ENCODE measurements at places on chromosomes 2 and 18.

GRCh38 chr18:26931659-26932058 is 66.2 kb upstream of the AQP4 start:
- no peak for DNase-seq

- DNase-seq, result no peak
Measured at GRCh38 chr2:12163866-12164265, 417.4 kb downstream of the LPIN1 start.

GRCh38 chr2:27461118-27461517 is 18.9 kb downstream of the KRTCAP3 start:
- DNase-seq, result no peak

DNA sequence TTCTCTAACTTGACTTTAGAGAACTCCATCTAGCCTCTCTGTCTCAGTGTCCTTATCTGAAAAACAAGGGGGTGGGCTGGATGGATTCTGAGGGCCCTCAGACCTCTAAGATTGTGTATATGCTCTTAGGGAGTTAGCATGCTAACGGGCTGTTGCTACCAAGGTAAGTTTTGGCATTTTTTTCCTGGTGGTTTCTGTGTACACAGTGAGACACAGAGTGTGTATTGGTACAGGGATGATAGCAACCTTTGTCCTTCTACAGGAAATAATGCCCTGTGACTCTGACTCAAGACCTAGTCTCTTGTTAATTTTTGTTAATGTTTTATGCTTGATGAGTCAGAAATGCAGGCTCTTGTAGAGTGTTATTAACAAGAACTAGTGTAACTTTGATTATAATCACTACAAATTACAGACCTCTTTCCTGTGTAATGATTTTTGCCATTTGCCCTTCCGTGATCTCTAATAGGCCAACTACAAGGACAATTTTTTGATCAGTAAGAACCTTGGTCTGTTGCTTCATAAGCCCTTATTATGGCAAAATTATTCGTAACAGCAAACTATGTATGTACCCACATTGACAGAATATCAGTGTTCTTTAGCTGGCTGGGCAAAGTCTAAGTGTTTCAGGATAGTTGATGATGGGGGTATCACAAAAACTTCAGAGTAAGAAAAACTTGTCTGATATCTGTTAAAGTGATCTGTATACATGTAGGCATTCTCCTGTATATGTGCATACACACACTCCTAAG is 89.7 kb downstream of the SPTBN1 start:
- DNase-seq, result no peak

GRCh38 chr2:164903204-164903603 is 52.1 kb downstream of the SLC38A11 start:
- DNase-seq, result peak; percentile 30

GRCh38 chr2:235005603-235006259 is 53.9 kb downstream of the SH3BP4 start:
- no peak for DNase-seq

- no peak for DNase-seq
Measured at GRCh38 chr2:12270876-12271588, 445.7 kb upstream of the TRIB2 start.

DNA sequence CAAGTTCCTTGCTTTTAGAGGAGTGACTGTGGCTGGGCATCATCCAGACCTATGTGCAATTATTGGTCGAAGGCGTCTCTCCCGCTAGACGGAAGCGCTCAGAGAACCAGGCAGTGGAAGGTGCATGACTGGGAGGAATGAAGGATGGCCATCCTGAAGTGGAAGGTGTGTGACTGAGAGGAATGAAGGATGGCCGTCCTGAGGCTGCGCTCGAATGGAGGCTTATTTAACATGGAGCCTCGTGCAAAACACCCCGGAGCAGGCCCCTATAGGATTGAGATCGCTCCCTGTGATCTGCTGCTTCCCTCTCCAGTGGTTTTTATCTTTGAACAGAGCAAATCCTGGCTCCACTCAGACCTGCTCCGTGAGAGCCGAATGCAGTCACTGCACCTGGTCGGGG is 140.2 kb upstream of the ID2 start:
- no peak for DNase-seq

- DNase-seq, result no peak
Measured at GRCh38 chr18:78528411-78529258, 451.0 kb upstream of the SALL3 start.

GRCh38 chr2:175576270-175576669 is 394.8 kb upstream of the ATP5MC3 start:
- no peak for DNase-seq

- peak; percentile 72 for DNase-seq
Measured at GRCh38 chr2:37232131-37232933, 874 bp downstream of the NDUFAF7 start.

DNA sequence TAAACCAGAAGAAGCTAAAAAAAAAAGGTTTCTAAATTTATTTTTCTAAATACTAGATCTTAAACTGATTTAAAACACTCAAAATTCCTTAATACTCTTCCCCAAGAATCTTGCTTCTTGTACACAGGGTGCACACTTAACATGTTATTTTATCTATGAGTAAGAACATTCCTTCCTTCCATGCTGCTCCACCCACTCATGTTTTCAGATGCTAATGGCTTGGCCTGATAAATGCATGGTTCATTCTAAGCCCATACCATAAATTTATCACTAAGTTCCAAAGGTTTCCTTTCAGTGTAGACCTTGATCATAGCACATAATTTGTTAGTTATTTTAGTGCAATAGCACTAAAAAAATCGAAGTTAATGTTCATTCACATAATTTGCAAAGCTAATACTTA is 8.1 kb downstream of the FBXO48 start:
- peak; percentile 22 for DNase-seq

GRCh38 chr2:192669505-192670091 is 474.9 kb upstream of the TMEFF2 start:
- DNase-seq, result no peak

- DNase-seq, result no peak
Measured at GRCh38 chr18:55356815-55357214, 231.2 kb downstream of the TCF4 start.

DNA sequence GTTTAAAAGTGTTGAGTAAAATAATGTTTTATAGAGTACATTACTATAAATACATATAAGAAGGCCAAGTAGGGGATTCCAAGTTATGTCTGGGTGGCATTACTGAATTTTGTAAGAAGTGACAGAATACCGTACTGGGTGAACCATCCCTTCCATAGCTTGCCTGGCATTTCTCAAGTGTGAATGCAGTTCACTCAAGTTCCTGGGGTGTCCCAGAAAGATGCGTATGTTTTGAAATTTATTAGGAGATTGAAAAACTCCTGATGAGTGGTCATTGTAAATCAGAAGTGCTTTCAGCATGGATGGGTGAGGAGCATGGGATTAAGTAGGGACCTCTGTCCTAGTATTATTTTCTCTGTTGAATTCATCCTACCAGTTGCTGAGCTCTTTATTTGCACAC is 103.2 kb downstream of the VAPA start:
- no peak for DNase-seq

GRCh38 chr18:35182151-35182550 is 58.7 kb upstream of the ZNF397 start:
- DNase-seq, result peak; percentile 53

DNA sequence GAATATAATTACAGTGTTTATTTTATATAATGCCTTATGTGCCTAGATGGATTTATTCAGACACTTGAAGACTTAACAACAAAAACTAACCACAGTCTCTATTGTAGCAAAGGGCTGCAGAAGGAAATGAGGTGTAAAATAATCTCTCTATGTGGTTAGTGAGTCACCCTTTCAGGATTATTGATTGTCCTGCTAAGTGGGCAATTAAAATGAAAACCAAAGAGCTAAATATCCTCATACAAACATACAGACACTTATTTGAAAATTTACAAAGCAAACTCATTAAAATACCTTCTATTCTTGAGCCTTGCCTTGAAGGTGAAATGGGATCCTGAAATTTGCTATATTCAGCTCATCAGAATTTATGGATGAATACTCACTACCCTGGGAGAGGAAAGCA is 27.7 kb upstream of the DCC start:
- no peak for DNase-seq

DNA sequence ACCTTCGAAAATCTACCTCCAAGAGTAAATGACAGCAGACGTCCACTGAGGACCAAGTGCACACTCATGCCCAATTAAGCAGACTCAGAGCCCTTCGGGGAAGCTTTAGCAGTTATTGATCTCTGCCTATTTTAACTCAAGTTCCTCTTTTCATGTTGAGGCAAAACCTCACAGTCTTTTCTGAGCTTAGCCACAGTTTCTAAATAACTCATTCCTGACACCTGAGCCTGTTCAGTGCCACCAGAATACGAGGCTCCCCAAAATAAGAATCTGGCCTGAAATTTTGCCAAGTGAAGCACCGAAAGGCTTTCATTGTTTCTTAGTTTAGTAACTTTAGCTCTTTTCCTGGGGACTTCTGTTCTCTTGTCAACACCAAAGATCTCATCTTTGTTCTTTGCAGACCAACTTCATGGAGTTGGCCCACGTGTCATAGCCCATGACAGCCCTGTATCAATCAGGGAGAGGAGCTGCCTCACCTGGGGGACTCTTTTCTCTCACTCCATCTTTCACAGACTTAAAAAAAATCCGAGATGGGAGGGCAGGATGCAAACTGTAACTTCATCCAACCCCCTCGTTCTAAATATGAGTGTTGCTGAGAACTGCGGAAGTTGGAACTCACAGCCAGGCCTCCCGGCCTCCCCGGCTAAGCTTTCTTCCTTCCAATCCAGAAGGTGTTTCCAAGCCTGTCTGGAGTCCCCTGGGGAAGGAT is 22.2 kb downstream of the INPP5D start:
- no peak for DNase-seq

DNA sequence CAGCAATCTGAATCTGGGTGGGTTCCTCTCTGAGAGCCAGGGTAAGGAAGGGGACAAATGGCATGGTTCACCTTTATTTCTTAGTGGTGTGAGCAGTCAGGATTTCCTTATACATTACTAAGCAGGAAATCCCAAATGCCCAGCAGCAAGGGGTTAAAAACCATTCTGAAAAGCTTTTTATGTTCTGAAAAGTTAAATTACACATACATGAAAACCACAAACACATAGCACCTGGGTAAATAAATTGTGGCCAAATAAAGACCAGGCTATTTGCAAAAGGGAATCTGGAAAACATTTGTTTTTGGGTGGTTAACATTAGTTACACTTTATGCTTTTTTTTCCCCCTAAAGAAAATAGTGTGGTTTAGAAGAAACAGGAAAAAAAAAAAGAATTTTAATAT is 156.1 kb downstream of the AGPS start:
- DNase-seq, result no peak

DNA sequence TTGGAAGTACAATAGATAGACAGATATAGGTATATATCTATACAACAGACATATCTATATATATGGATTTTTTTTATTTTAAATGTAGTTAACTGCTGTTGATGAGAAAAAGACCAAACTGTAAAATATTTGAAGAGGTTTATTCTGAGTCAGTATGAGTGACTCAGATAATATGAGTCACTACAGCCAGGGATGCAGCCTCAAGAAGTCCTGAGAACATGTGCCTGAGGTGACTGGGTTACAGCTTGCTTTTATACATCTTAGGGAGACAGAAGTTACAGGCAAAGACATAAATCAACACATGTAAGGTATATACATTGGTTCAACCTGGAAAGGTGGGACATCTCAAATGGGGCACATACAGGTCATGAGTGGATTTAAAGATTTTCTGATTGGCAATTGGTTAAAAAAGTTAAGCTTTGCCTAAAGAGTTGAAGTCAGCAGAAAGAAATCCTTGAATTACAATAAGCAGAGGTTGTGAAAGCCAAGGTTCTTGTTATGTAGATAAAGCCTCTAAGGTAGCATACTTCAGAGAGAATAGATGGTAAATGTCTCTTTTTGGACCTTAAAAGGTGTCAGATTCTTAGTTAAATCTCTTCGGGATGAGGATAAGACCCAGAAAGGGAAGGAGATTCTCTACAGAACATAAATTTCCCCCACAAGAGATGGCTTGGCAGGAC is 149.9 kb downstream of the RBM43 start:
- peak; percentile 64 for DNase-seq

DNA sequence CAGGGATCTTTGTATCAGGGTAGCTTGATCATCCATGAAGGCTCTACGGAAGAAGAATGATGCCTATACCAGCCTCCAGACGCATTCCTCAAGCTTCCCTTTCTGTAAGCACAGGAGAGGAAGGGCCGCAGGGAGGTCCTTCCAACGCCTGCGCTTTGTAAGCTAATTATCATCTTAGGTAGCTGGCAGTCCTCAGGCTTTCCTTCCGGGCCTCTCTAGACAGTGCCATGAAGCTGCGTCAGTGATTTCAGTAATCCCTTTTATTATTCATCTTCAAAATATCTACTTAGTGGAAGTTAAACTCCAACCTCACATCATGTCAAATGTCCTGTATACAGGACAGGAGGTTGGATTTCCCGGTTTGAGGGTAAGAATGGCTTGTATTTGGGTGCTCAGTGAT is 92.3 kb downstream of the ETAA1 start:
- no peak for DNase-seq

DNA sequence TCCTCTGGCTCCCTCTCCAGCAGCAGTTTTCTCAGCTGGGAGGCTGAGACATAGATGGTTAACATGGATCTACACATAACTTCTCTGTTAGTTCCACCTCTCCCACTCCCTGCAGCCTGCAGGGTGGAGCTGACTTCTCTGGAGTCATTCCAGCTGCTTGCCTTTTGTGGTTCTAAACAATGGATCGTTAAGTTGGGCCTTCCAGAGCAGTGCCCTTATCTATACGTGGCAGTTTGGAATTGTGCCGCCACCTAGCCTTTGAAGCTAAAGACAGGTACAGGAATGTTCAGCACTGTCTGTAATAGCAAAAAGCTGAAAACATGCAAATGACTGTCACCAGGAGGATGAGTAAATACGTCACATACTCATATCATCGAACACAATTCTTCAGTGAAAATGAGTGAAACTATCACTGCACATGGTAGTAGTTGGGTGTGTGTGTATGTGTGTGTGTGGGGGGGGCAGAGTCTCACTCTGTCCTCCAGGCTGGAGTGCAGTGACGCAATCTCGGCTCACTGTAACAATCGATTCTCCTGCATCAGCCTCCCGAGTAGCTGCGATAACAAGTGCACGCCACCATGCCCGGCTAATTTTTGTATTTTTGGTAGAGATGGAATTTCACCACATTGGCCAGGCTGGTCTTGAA is 50.3 kb downstream of the SH2D6 start:
- DNase-seq, result peak; percentile 62

DNA sequence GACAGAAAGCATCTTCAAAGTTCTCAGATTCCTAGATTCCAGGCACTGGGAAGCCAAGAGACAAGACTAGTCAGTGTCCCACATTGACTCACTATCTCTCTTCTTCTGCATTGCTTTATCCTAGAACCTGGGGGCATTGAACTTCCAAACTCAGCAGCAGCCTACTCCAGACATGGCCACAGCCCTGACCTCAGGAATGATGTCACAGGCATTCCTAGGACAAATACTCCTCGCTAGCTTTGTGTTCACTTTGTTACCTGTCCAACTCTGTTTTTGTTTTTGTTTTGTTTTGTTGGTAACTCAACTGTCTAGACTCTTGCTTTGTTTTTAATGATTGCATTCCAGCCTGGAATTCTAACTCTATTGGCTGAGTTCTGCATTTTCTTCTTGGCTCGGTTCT is 449.3 kb upstream of the SPHKAP start:
- DNase-seq, result no peak

GRCh38 chr18:35458271-35458670 is 39.5 kb downstream of the INO80C start:
- no peak for DNase-seq

- DNase-seq, result no peak
Measured at GRCh38 chr2:13002536-13003331, 286.0 kb downstream of the TRIB2 start.

GRCh38 chr18:49467599-49467998 is 7.2 kb upstream of the DYM start:
- DNase-seq, result no peak

- peak; percentile 53 for DNase-seq
Measured at GRCh38 chr2:129934044-129934822, 45.2 kb upstream of the RAB6C start.
